ENCODE measurements at places on chromosomes 5 and 9.

DNA sequence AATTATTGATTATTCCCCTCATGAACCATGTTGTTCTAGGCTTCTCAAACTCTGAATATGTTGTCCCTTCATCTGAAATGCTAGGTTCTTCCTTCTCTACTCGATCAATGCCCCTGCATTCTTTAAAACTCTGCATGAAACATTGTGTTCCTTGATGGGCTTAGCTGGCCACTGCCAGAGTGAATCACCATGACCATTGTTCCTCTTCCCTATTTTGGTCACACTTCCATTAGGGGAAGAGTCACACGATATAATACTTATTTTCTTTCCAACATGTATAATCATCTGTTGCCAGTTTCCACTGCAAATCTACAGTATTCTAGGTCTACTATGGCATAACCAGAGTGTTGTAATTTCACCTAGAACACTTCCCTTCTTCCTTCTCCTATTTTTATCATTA is 247.9 kb downstream of the TRPM3 start:
- DNase-seq: no peak

DNA sequence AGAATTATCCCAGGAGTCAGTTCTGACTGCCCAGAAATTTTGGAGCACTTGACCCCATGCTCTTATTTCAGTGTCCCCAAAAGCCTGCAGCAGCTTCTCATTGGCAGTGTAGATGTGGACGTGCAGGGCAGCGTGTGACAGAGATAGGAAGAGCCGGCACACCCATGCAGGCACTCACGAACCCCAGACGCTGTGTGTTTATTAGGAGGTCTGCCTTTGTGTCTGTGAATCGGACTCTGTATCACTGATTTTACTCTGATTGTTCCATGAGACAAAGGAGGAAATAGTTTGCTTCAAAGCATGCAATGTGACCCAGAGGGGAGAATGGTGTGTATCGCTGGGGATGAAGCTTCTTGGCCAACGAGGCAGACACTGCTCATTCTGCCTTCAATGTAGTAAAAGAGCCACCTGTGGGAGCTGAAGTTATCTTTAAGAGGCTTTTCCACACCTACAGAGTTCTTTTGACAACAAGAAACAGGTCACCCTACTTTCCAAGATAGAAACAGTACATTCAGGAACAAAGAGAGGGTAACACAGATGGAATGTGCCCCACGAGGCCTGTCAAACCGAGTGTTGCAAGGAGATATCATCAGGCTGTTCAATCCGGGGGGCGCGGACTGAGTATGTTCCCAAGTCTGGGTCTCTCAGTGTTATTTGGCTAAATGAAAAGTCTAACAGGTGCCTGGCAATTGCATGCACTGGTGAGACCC is 224.0 kb downstream of the NTRK2 start:
- DNase-seq: no peak

GRCh38 chr5:17219006-17219422 is 1.6 kb downstream of the BASP1 start:
- DNase-seq: no peak

DNA sequence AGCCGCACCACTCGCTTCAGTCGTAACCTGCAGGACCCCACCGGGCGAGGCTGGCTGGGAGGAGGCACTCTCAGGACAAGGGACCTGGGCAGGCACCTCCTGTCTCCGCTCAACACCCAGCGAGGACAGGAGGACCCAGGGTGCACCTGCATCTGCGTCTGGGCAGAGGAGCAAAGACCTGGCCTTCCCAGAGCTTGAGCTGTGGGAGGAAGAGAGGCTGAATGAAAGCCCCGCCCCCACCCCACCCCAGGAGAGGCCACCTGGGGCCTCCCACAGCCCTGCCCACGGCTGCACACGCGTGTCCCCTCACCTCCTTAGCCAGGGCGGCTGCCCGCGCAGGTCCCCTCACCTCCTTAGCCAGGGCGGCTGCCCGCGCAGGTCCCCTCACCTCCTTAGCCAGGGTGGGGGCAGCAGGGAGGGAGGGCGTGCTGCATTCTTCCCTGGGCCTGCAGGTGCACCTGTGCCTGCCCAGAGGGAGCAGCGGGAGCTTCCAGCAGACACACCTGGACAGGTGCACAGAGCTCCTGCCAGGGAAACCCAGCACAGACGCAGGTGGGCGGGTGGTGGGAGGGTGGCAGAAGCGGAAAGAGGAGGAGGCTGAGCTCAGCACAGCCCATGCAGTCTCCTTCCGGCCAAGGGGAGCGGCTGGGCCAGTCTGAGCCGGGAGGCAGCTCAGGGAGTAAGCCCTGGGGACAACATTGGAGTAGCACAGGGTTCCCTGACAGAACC is 18.5 kb upstream of the SLC12A7 start:
- DNase-seq: no peak

DNA sequence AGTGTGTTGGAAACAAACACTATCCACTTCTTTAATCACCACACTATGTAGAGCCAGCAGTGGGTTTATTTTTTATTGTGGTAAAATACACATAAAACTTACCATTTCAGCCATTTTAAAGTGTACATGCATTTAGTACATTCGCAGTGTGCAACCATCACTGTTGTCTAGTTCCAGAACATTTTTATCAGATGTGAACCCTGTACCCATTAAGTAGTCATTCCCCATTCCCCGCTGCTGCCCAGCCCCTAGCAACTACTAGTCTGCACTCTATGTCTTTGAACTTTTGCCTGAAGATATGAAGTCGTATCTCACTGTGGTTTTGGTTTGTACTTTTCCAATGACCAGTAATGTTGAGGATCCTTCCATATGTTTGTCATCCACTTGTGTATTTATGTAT is 30.2 kb upstream of the F2R start:
- no peak for DNase-seq
